ENCODE measurements at places on chromosomes 6 and 20.

DNA sequence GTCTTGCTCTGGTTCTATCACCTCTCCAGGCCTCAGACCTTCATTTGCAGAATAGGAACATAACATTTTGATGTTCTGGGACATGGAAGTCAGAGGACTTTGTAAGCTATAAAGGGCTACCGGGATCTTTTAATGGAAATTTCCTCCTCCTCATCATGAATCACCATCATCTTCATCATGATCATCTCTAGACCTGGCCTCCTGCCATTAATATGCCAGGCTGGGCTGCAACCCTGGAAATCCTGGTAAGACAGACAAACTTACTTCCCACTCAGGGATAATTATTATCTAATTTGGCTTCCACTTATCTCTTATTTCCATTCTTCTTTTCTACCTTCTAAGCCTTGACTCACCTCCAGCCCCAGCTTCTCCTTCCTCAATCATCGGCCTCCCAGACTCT, 41.0 kb upstream of the MRPS18A start:
- no peak for DNase-seq

GRCh38 chr20:2006452-2007361, 12.8 kb upstream of the PDYN start:
- DNase-seq: no peak

- no peak for DNase-seq
Observed at GRCh38 chr6:26268659-26269402, 96.2 kb upstream of the BTN3A2 start.

- DNase-seq: no peak
Observed at GRCh38 chr6:140897804-140898573, 1234.7 kb upstream of the GJE1 start.

- DNase-seq: no peak
Observed at GRCh38 chr6:7647504-7647903, 57.5 kb downstream of the SNRNP48 start.

DNA sequence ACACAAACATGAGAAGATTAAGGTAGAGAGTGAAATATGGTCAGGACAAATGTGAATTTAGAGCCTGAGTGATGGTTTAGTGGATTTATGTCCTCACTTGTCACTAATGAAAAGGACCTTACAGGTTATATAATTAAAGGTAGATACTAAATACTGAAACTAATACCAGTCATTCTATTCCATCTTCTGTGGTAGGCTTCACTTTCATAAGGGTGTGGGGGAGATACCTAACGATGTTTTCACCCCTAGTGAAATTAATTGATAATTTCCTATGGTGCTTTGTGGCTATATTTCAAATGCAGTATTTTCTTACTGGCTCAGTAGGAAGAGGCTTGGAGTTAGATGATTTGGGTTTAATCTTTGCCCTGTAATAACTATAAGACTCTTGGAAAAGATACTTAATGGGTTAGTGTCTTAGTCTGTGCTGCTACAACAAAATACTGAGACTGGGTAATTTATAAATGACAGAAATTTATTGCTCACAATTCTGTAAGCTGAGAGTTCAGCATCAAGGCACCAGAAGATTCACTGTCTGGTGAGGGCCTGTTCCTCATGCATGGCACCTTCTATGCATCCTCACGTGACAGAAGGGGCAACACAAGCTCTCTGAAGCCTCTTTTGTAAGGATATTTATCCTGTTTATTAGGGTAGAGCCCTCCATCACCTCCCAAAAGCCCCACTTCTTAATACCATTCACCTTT, 21.3 kb downstream of the RNF217 start:
- no peak for DNase-seq

GRCh38 chr6:131103901-131104300, 31.4 kb upstream of the AKAP7 start:
- no peak for DNase-seq

DNA sequence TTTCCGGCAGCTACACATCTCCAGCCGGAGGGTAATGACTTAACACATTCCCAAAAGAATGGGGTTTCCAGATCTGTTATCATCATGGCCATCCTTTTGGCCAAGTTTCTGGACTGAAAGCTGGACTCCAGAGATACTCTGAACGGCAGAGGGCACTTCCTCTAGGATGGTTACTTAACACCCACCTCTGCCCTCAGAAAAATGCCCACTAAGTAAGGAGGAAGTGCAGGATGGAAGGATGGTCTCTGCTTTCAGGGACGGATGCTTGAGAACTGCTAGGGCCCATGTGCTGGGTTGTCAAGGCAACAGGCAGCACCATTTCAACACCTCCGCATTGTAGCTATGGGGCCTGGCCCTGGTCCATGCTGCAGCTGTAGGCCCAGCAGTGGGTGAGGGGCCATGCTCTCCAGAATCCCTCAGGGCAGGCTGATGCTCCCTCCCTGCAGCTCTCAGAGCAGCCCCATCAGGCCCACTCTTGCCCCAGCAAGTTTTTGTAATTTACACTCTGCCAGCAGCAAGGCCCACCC, 16.5 kb upstream of the TGM3 start:
- no peak for DNase-seq

GRCh38 chr6:89073014-89073620, 7.4 kb upstream of the PNRC1 start:
- DNase-seq: no peak

GRCh38 chr6:135871296-135871695, 19.8 kb downstream of the PDE7B start:
- DNase-seq: no peak

DNA sequence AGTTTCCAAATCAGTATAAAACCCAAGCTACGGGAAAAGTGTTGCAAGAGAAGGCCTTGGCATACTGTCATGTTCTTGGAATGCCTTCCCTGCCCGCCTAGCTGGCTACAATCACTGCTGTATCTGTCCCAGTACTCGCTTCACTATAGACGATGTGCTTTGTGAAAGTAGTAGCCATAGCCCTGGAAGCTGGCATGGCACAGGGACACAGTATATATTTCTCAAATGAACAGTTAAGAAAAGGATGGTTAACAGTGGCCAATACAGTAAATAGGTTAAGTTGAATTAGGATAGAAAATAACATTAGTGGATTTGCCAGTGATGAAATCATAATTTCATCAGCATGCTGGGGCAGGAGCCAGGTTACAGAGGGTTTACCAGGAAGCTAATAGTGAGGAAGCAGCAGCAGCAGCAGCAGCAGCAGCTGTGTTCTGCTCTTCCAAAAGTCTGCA, 499.3 kb downstream of the CDKAL1 start:
- peak; percentile 2 for DNase-seq

DNA sequence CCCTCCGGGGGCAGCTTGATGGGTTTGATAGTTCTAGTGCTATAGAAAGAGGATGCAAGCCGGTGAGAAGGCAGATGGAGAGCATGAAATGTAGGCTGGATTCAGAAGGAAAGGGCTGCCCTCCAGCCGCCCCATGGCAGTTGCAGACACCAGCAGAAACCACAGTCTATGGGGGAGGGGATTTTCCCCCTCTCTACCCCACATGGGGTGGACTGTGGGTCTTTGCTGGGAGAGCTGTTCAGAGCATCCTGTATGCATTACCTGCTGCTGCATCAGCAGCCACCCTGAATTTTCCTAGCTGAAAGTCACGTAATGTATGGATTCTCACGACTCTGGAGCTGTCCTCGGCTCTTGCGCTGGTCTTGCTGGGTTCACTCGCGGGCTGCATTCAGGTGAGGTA, 48.8 kb upstream of the CST5 start:
- DNase-seq: no peak

GRCh38 chr6:106462923-106463557, 102.5 kb downstream of the CRYBG1 start:
- no peak for DNase-seq

DNA sequence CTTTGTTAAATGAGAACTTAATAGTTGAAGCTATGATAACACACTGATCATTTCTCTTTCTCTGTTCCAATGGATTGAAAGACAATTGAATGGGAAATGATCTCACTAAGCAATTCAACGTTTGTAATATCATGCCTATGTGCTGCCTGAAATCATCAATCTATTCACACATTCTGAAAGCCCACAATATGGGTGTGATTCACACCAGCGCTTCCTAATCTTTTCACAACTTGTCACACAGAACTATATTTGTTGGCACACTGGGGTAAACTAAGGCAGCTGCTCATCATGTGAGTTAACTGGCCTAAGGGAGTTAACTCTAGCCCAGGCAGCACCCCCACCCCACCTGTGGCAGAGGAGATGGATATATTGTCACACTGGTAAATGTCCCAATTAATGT, 37.1 kb upstream of the UTRN start:
- no peak for DNase-seq

GRCh38 chr6:44396968-44397367, 9.5 kb downstream of the CDC5L start:
- DNase-seq: no peak

- no peak for DNase-seq
Observed at GRCh38 chr20:58797371-58798338, 53.0 kb downstream of the GNAS-AS1 start.

- DNase-seq: no peak
Observed at GRCh38 chr6:105494688-105495087, 91.8 kb upstream of the PREP start.

DNA sequence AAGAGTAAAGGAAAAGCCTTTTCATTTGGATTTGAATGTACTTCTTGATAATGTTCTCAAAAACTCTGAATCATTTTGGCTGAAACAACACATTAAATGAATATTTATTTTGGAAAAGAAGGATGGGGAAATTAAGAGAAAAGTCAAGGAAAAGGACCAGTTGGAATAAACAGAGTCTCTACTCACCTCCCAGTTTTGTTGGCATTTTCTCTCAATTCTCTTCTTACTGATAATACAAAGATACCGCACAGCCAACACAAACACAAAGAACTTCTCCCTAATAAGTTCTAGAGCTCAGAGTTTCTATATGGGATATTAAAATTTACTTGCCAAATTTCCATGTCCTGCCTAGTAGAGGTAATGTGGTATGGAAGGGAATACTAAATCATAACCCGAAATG, 13.1 kb downstream of the EPM2A start:
- no peak for DNase-seq

DNA sequence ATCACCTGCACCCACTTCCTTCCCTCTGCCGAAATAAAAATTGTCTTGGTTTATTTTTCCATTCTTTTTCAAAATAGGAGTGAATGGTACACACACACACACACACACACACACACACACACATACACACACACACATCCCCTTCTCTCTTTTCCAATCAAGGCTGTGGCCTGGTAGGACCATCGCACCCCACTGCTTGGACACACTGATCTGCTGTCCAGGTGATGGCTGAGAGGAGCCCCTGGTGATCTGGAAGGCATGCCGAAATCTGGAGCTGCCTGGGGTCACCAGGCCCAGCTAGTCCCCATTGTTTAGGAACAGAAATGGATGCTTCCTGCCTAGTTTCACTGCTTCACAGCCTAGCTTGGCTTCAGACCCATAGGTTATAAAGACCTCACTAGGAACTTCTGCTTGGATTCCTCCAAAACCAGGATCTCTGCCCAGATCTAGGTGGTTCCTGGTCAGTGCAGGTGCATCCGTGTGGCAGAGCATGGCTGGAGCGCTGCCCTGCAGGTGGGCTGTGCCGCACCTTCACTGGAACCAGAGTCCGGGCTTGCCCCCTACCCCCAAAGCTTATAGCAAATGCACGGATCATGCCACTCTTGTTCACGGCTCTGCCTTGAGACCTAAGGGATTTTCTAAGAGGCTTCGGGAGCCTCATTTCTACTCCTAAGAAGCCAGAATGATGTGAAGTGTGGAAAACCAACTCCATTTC, 42.9 kb upstream of the DACT2 start:
- no peak for DNase-seq

DNA sequence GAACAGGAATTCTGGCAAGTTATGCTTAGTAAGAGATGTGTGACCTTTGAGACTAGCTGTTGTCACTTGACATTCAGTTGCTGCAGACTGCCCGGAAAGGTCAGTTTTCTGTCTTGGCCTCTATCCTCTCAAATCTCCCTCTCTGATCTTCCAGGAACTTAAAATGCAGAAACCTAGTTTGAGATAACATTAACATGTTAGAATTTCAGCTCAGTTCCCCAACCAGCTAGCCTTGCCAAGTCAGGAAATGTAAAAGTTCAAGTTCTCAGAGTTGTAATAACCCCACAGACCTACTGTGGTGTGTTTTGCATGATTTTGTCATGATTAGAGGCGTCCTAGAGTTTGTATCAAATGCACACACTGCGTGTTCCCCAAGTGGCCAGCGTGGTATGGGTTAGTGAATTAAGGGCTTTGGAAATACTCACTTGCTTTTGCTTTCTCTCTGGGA, 46.6 kb downstream of the DUSP22 start:
- DNase-seq: no peak

DNA sequence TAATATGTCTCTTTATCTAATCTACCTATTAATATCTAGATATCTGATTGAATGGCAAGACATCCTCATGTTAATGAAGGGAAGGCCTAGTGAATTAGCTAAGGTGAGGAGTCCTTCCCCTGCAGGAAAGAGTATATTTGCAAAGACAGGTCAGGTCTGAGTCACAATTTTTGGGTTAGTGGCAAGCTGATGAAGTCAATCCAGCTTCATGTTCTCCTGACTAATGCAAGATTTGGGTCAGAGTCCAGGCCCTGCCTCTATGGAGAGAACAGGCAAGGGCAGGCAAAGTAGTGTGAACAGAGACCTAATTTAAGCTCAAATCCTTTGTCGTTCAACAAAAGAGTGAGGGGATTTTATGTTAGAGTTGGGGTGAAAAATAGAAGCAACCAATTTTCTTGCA, 496.7 kb downstream of the BMP2 start:
- no peak for DNase-seq

- no peak for DNase-seq
Observed at GRCh38 chr20:460707-461106, 1.6 kb downstream of the TBC1D20 start.
